ENCODE measurements at places on chromosomes 11 and 22.
A peak's percentile ranks its signal among the peaks of the same experiment; 100 is the strongest.

GRCh38 chr11:117861151-117862018 is 15.1 kb downstream of the FXYD6 start:
- peak; percentile 59 for DNase-seq

GRCh38 chr22:26367402-26368245 is 61.4 kb upstream of the ASPHD2 start:
- no peak for DNase-seq

DNA sequence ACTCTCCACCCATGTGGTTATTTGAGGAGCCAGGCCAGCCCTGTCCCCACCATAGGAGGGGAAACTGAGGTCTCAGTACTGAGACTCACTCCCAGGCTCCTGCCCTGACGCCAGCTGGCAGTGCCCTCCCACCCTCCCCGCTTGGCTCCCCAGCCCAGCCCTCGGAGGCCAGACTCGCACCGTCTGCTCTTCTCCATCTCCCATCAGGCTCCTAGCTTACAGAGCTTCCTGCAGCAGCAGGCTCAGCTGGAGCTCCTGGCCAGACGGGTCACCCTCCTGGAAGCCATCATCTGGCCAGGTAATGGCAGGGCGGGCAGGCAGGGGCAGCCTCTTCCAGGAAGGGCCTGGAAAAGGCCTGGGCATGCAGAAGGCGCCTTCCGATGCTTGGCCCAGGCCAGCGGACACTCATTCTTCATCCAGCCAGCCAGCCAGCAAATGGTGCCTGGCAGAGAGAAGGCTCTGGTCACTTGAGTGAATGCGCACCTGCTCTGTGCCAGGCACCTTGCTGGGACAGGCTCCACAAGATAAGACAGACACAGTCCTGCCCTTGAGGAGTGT is 12.6 kb downstream of the RHBDD3 start:
- no peak for DNase-seq

- DNase-seq, result no peak
Observed at GRCh38 chr22:17797721-17798559, 23.7 kb upstream of the BID start.

GRCh38 chr11:119974467-119974866 is 163.4 kb downstream of the TRIM29 start:
- no peak for DNase-seq

GRCh38 chr11:133146697-133147306 is 385.5 kb downstream of the OPCML start:
- DNase-seq, result no peak

GRCh38 chr22:36595154-36595553 is 66.2 kb upstream of the EIF3D start:
- DNase-seq, result no peak

DNA sequence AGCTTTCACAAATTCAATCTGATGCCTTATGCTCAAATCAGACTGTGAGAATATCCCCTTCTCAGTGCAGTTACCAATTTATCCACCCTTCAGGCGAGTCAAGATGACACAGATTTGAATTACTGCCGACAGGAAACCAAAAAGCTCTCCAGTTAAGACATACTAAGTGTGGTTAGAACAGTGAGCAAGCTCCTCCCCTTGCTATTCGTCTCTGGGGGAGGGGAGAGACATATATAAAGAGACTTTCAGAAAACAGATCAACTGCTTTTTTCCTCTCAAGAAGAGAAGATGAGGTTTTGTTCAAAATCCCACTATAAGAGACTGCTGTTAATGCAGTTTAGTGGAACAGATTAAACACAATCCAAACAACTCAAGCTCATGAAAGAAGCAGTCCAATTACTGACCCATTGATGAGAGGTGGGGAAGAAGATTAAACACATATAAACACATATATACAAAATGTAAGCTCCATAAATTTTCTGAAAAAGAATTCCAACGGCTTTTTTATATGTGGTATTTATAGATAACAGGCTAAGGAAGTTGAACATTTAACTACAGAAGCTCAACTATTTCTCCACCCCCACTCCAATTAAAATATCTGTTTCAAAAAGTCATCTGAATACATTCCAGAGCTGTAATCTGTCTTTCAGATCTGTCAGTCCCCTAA is 102.7 kb downstream of the MRTFA start:
- no peak for DNase-seq

- DNase-seq, result no peak
Observed at GRCh38 chr11:13003736-13004493, 5.2 kb upstream of the RASSF10 start.

DNA sequence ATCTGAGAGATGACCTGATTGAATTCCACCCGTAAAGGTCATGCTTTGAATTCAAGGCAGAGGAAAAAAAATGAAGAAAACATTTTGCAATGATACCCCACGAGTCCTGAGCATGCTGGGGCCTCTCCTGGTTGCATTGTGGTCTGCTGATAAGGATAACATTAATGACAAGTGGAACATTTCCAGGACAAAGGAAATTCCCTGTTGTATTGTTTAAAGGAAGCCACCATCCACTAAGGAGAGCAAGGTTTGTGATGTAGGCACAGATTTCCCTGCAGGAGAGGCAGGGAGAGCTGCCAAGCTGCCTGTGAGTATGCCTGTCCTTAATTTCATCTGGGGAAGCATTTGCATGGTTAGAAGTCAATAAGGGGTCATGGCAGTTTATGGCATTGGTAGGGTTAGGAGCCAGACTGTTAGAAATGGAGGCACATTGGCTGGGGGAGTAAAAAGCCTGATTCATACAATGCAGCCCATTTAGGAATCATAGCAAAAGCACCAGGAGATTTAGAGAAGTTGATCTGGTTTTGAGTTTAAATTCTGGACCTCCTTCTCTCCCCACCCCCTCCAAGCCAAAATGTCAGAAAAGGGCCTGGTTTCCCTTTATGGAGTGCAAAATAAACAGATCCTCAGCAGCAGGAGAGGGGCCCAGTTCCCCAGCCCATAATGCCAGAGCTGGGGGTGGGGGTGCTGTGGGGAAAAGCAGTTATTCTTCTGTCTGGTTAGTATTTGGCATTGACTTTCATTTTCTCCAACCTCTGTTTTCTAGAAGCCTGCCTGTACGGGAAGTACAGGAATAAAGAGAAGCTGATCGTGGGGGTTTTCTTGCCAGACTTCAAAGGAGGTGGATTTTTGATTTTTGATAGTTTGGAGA is 22.1 kb downstream of the FLI1 start:
- no peak for DNase-seq

DNA sequence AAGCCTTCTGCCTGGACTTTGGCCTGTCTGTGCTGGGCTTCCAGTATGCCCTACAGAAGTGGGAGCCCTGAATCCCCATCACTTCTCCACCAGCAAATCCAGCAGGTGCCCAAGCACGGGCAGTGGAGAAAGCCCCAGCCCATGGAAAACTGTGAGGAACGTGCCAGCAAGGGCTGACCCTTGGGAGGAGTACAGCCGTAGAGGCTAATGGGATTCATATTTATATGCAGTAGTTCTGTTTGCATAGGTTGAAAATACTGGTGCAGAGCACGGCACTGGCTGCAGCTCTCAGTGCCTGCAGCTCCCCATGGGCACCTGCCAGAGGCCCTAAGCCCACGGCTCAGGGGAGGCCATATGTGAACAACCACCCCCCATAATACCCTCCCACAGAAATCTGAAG is 10.1 kb downstream of the NAGA start:
- no peak for DNase-seq

DNA sequence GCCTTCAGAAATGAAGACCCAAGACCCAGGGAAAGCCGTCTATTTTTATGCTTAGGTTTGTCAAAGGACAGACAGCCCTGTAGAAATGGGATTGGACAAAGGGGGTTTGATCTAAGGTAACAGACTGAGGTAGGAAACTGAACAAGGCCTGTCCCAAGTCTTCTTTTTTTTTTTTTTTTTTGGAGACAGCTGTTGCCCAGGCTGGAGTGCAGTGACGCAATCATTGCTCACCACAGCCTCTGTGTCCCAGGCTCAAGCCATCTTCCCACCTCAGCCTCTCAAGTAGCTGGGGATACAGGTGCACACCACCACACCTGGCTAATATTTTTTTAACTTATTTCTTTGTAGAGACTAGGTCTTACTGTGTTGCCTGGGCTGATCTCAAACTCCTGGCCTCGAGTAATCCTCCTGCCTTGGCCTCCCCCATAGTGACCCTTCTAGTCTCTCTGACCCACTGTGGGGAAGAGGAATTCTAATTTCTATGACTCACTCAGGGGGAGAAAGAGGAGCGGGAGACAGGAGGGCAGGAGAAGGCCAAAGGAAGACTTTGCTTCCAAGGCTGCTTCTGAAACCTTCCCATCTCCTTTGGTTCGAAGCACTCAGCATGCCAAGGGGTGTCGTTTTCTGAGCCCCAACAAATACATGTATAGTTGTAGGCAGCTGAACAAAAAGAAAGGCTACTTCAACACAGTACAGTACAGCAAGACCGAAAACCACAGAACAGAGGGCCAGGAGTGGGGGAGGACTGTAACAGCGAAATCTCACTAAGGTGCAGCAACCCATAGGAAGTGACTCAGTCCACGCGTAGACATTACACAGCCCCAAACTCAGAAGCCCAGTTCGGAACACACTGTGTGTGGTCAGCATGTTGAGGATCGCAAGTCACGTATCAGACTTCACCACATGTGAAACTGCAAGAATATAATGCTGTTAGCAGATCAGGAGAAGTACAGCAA is 872 bp downstream of the TMA7B start:
- no peak for DNase-seq

GRCh38 chr11:70521475-70522308 is 123.4 kb downstream of the CTTN start:
- no peak for DNase-seq

DNA sequence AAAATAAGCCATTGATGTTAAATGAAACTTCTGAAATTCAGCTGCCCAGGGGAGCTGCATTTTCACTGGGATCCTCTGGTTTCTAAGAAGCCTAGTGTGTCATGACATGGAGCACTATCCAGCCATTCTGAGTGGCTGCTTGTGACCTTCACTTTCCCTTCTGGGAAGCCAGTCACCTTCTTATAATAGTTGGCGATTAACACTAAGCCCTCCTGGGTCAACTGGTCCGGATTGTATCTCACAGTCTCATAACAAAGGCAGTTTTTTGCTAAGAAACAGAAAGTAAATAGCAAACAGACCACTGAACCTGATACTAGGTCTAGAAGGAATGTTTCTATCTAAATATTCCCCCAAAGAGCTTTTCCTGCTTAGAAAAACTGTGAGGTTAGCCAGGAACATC is 7.9 kb downstream of the CSRP3 start:
- no peak for DNase-seq

GRCh38 chr11:70764356-70764905 is 366.1 kb downstream of the CTTN start:
- no peak for DNase-seq

DNA sequence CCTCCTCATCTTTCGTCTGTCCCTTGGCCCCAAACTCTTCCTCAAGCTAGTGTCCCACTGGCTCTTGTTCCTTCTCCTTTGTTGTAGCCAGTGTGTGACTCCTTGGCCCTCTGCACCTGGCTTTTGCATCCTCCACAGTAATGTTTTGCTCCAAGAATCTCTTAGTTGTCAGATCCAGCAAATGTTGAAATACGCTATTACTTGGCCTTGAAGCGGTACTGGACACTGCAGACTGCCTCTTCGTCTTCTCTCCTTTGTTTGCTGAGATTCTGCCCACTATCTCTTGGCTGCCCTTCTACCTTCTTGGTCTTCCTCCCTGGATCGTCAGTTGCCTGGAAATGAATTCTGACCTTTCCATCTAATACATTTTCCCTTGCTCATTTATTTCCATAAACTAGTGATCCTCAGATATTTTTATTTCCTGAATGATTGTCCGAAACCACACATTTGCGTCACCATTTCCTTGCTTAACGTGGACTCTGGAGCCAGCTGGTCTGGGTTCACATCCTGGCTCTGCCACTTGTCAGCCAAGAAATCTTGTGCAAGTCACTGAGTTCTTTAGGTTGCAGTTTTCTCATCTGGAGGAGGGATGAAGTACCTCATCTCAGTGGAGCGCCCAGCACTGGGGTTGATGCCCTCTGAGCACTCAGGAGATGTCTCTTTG is 113.6 kb downstream of the LDLRAD3 start:
- no peak for DNase-seq

GRCh38 chr22:38503021-38503420 is 3.1 kb downstream of the DDX17 start:
- no peak for DNase-seq

DNA sequence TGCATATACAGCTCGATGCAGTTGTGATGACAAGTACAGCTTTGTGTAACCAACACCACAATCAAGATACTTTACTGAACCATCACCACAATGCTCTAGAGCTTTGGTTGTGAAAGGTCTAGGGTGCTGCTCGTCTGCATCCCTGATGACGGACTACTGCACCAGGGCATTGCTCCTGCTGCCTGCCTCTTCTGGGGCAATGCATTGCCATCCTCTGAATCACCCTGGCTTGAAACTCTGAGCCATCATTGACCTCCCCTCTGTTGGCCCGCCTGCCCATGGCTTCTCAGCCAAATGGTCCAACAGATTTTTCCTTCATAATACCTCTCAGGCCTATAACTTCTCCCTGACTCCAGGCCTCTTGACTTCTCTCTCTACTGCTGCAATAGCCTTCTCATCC is 77.4 kb upstream of the CSNK2A3 start:
- DNase-seq, result no peak

- DNase-seq, result no peak
Observed at GRCh38 chr11:14973621-14974514, 1.7 kb upstream of the CALCA start.

DNA sequence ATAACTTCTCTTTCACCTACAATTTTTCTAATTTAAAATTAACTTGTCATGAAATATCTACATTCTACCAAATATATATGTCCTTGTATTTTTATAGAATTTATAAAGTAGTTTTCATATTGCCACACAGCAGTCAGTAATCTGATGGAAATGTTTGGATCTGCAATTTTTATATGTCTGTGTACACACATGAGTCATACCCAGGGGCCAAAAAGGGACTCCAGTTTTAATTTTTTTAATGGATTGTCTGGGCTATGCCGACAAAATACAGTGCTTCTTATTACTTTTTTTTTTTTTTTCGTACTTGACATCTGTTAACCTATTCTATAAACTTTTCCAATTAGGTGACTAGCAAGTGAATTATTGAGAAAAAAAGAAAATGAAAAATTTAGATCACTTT is 6.3 kb downstream of the GUCY1A2 start:
- no peak for DNase-seq

DNA sequence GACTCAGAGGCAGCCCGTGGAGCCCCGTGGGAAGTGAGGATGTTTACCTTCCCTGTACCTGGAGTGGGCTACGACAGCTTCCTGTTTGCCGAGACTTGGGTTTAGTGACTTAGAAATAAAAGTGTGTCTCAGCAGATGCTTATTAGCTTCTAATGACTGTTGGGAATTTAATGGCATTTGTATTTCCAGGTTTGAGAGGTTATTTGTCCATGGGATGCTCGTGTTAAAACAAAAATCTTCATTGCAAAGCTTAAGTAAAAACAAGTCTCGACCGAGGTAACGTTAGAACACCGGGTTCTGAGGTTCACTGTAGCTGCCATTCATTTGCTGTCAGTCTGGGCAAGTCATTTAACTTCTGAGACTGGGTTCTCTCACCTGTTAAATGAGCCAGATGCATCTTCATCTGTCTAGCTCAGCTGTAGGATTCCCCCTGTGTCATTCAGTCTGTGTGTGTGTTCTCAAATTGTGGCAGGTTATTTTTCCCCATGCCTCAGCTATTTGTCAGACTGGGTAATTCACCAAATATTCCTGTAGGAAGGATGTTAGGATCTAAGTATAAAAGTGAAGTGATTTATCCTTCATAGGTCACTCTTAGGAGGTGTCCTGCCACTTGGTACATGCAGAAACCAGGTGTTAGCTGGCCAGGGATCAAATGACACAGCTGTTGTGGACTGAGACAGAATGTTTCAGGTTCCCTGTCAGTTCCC is 791 bp downstream of the EI24 start:
- no peak for DNase-seq

All from mesothelial cell of epicardium (in vitro differentiated cells).